ENCODE measurements at places on chromosomes 2 and 18. TPM values are rescaled to one million over a fixed set of nuclear protein-coding genes. Genes with fewer than 3 reads are reported as not detected.

The SP140 gene
- 0.57 TPM for total RNA-seq

The PKDCC gene
- total RNA-seq, result 74.7 TPM

The CHAC2 gene
- total RNA-seq, result 1.4 TPM

The SMYD1 gene
- 295 TPM for total RNA-seq

The ACADL gene
- 6.2 TPM for total RNA-seq

The SCYGR4 gene
- total RNA-seq, result not detected

The STAM2 gene
- total RNA-seq, result 28.9 TPM

The MAL gene
- 8.3 TPM for total RNA-seq

The RGPD4 gene
- total RNA-seq, result 0.19 TPM

The CTLA4 gene
- total RNA-seq, result not detected

The DSG4 gene
- not detected for total RNA-seq

The BCL11A gene
- 16.9 TPM for total RNA-seq

The SLC9A4 gene
- not detected for total RNA-seq

The AQP12B gene
- total RNA-seq, result not detected

The DAPL1 gene
- total RNA-seq, result not detected

The KCNS3 gene
- 3.7 TPM for total RNA-seq

The GREB1 gene
- total RNA-seq, result 2.9 TPM

The LONRF2 gene
- 24.5 TPM for total RNA-seq

The THOC1 gene
- 13.5 TPM for total RNA-seq

The MYO7B gene
- 0.78 TPM for total RNA-seq

The IL18R1 gene
- total RNA-seq, result 1.3 TPM

The HOXD9 gene
- not detected for total RNA-seq

The SERPINB11 gene
- not detected for total RNA-seq

The TXNDC2 gene
- total RNA-seq, result not detected

The ZSWIM2 gene
- total RNA-seq, result not detected

The REG3A gene
- total RNA-seq, result not detected

The ASB18 gene
- 44.4 TPM for total RNA-seq

The YPEL5 gene
- 67.8 TPM for total RNA-seq

The CDH20 gene
- 0.08 TPM for total RNA-seq

The SAG gene
- total RNA-seq, result not detected

The IL36A gene
- total RNA-seq, result not detected

The CFAP65 gene
- not detected for total RNA-seq

The ZNF804A gene
- not detected for total RNA-seq

The SRSF7 gene
- 55.0 TPM for total RNA-seq

The LRP1B gene
- total RNA-seq, result 0.27 TPM

The BZW1 gene
- 99.3 TPM for total RNA-seq

The FOSL2 gene
- total RNA-seq, result 65.4 TPM

The GKN1 gene
- not detected for total RNA-seq

The SNTG2 gene
- 1.0 TPM for total RNA-seq

The HS1BP3 gene
- total RNA-seq, result 15.6 TPM

The CKAP2L gene
- 0.30 TPM for total RNA-seq

The GTF2A1L gene
- total RNA-seq, result 0.75 TPM

The ACVR1C gene
- total RNA-seq, result 0.59 TPM

The DPYSL5 gene
- total RNA-seq, result 0.19 TPM

The ALPG gene
- total RNA-seq, result not detected

The LAMA1 gene
- 0.40 TPM for total RNA-seq

The SEH1L gene
- total RNA-seq, result 21.0 TPM

The AMER3 gene
- total RNA-seq, result not detected

Measured in cardiac septum (tissue), 1 donor.